HT-29 (cell line): ENCODE measurements at places on chromosomes 13 and 19.
A peak's percentile ranks its signal among the peaks of the same experiment; 100 is the strongest.

GRCh38 chr13:111484141-111484925 lies 163.9 kb downstream of the TEX29 start:
- peak; percentile 11 for DNase-seq

DNA sequence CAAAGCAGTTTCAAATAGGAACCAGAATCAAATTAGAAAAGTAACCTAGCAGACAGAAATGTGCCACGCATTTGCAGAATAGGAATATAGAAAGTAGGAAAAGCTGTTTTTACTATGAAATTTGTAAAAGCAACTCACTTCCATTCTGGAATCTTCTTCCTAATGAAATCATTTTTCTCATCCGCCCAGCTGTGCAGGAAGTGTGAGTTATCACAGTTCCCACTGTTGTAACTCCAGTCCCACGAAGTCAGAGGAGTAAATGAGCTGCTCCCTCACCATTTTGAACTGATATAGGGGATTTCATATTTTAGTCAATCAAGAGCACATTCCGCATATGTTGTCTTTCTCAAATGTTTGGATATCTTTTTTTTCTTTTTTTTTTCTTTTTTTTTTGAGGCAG lies 230.8 kb downstream of the TBC1D4 start:
- no peak for DNase-seq

DNA sequence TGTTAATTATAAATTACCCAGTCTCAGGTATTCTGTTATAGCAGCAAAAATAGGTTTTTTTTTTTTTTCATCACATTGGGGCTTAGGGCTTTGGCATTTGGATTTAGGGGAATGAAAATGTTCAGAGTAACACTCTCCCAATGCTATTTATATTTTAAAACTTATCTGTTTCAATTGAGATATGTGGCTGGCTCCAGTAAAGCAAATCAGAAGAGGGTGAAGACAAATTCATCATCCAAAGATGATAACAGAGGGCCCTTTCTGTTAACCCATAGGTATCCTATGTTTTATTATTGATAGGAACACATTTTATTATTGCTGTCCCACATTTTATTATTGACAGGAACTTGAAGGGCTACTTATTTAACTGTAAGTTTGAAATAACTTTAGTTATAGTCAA lies 20.5 kb upstream of the TNFRSF19 start:
- DNase-seq: no peak

DNA sequence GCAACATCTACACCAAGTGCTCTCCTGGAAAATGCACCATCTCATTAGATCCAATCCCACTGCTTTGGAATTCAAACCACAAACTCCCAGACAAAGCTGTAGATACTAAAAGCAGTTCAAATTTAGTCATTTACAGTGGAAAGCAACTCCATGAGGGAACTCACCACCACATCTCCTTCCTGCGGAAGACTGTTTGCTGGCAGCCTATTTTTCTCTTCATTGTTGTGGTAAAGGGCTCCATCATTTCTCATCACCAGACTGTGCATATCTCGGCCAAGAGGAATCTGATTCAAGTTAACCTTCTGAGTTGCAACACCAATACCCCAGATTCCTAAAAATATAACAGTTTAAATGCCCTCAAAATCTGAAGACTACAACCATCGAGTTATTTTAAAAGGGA lies 8.4 kb downstream of the SPRYD7 start:
- no peak for DNase-seq

GRCh38 chr13:27474751-27475268 lies 24.4 kb upstream of the MTIF3 start:
- DNase-seq: no peak

DNA sequence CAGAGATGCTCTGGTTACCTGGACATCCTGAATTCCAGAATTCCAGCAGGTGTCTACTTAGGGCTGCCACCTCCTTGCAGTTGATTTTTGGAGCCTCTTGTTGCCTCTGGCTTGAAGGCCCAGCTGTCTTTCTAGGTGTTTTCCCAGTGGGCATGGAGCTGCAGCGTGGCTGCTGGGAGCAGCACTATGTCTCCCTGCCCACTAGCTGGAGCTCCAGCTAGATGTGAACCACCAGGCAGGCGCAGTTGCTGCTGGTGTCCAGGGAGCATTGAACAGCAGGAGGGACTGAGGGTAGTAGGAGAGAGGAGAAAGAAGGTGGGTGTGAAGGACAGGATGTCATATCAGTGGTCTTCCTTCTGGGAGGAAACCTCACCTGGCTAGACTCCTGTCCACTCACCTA lies 9.9 kb upstream of the SELENOW start:
- DNase-seq: no peak

DNA sequence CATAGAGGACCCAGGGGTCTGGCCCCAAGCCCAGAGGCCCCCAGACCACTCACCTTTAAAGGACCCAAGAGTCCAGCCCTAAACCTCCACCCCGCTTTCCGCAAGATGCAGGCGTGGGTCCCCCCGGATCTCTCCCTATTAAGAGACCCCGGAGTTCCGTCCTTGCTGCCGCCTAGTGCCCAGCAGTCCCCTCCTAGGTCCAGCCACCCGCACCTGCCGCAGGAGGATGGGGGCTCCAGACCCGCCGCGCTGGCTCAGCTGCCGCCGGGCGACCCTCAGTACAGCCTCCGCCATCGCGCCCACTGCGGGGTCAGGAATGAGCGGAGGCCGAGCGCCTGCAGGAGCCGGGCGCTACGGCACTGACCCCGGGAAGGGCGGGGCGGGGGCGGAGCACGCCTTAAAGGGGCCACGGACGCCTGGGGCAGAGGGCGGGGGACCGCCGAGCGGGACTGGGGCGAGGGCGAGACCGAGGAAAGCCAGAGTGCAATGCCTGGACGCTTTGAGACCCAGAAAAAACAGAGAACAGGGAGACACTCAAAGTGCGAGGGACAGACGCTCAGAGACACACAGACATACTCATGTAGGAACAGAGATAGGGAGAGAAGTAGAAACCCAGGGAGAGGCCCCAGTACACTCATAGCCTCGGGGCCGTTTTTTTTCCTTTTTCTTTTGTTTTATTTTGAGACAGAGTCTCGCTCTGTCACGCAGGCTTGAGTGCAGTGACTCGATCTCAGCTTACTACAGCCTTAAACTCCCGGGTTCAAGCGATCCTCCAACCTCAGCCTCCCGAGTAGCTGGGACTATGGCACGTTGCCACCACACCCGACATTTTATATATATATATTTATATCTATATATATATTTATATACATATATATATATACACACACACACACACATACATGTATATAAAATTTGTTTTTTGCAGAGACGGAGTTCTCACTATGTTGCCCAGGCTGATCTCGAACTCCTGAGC lies at the start of gene ETHE1:
Gene ETHE1, minus strand, starts transcription at position 318 of the 976 bp plus-strand sequence. Its CDS starts 24 bp downstream, at position 294.
- peak; percentile 84 for DNase-seq

- DNase-seq: peak; percentile 85
Measured at GRCh38 chr13:31797154-31797775, 57.9 kb downstream of the RXFP2 start.

GRCh38 chr13:28442839-28443238 lies 52.1 kb downstream of the FLT1 start:
- DNase-seq: no peak

- no peak for DNase-seq
Measured at GRCh38 chr13:49351871-49352270, 92.0 kb downstream of the CAB39L start.

GRCh38 chr19:44799627-44800346 lies 9.1 kb upstream of the BCAM start:
- no peak for DNase-seq
